CD4-positive, alpha-beta memory T cell (primary cell): ENCODE measurements at places on chromosomes 1 and 21.

GRCh38 chr1:245389873-245390272 is 235.1 kb downstream of the KIF26B start:
- no peak for DNase-seq

DNA sequence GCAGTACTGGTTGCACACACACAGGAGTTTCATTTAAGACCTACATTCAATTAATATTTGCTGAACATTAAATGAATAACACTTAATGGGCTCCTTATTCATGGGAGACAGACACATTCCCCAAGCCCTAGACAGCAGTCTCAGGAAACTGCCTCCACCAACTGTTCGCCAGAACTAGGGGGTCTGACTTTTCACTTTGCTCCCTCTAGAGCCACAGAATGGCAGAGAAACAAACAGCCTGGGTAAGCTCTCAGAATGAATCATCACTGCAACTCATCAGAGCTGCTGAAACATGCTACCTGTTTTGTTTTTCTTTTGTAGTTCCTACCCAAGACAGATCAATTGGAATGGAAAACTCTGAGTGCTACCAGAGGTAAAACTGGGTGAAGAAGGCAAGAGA is 31.7 kb downstream of the ELK4 start:
- DNase-seq: no peak

GRCh38 chr1:36512842-36513241 is 30.1 kb upstream of the CSF3R start:
- no peak for DNase-seq

- DNase-seq: no peak
Observed at GRCh38 chr1:234607109-234608024, 2.6 kb downstream of the IRF2BP2 start.

DNA sequence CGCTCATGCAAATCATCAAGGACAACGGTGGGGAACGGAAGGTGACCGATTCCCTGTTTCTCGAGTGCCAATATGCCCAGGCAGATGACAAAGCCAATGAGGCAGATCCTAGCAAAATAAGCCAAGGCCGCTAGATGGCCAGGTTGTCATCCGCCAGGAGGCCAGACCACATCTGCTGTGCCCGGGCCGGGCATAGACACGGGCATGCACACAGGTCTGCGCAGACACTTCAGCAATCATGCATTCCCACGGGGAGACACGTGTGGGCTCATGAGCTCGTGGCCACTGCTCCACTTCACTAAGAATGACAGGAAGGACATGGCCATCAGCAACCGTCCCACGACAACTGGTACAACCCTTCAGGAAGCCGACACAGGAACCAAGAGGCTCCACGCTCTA is 23.4 kb downstream of the WDR4 start:
- no peak for DNase-seq

- DNase-seq: peak; percentile 76
Observed at GRCh38 chr1:225999912-226000337, 782 bp upstream of the SDE2 start.

GRCh38 chr1:204480515-204480914 is 14.1 kb downstream of the PIK3C2B start:
- DNase-seq: no peak

GRCh38 chr1:79150576-79150975 is 144.0 kb upstream of the ADGRL4 start:
- DNase-seq: no peak

DNA sequence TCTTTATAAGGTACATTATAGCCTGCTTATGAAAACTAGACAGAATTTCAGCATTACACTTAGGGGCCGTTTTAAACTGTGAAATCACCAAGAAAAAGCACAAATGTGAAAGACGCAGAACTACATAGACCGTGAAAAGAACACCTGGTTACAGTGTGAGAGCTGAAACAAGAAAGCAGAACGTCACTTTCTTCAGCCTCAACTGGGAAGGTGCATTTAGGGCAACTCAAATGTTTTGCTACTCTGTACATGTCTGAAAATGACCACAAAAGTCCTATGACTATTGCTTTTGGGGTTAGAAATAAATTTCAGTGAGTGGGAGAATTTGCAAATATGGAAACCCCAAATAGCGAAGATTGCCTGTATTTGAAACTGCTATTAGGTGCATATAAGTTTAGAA is 268.7 kb downstream of the OLFM3 start:
- DNase-seq: no peak

- no peak for DNase-seq
Observed at GRCh38 chr21:34670220-34670961, 1.6 kb downstream of the CLIC6 start.

DNA sequence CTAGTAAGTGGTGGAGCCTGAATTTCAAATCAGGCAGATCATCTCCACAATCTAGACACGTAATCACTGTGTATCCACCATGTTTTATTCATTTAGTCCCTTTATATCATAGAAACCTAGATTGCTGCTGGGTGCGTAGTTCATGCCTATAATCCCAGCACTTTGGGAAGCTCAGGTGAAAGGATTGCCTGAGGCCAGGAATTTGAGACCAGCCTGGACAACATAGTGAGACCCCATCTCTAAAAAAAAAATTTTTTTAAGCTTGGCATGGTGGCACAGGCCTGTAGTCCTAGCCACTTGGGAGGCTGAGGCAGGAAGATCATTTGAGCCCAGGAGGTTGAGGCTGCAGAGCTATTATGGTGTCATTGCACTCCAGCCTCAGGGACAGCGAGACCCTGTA is 10.1 kb downstream of the MED18 start:
- DNase-seq: no peak

GRCh38 chr1:9149837-9150581 is 21.1 kb upstream of the GPR157 start:
- no peak for DNase-seq

DNA sequence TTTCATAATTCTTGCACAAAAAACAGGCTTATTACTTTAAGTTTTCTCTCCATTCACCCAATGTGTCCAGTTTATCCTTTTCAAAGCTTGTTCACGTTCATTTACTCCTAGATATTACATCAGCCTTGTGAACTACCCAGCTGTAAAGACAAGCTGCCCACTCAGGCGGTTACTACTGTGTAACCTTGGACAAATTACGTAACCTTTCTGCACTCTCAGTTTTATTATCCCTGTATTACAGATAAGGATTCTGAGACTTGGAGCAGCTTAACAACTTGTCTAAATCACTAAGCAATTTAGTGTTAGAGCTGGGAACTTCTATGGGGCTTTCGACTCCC is 20.5 kb upstream of the LPAR3 start:
- DNase-seq: no peak

DNA sequence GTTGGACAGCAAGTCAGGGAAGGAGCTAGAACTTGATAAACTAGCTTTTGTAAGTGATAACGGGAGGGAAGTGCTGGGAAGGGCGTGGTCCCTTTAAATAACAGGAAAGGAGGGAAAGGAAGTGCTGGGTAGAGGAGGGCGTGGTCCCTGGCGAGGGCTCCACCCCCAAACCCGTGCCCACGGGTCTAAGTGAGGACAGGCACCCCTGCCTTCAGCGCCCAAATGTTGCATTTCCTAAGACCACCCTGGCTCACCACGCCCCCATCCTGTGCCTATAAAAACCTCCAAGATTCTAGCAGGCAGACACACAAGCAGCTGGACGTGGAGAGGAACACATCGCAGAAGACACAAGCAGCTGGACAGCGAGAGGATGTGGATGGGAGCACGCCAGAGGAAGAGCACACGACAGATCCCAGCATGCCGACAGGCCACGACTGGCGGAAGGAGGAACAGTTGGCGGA is 58.5 kb downstream of the PALMD start:
- DNase-seq: no peak

GRCh38 chr1:170075186-170075585 is 691 bp upstream of the KIFAP3 start:
- no peak for DNase-seq

- DNase-seq: no peak
Observed at GRCh38 chr1:153291514-153291913, 21.2 kb downstream of the PGLYRP3 start.
